ENCODE measurements at places on chromosomes 2 and 18.
A peak's percentile ranks its signal among the peaks of the same experiment; 100 is the strongest.

DNA sequence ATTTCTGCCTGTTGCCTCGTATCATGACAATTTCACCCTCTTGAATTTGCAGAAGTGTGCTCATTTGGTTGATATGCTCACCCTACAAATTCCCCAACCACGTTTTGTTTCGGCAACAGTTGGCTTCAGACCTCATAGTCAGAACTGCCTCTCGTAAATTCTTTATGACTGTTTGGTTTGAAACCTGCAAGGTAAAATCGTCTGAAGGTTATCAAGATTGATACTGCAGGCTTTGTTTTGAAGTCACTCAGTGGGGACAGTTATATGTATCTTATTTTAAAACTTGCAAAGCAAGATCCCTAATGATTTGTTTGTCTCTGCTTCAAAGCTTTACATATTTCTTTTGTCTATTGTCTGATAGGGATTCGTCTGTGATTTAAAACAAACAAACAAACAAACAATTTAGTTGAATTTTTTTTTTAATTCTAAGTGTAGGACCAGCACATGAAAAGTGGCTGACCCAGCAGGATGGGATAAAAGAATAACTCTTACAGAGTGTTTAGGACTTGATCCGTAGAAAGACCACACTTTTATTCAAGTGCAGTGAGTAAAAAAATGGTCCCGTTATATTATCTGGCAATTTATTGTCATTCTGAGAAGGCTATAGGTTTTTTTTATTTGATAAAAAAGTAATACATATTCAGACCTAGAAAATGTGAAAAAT is 45.7 kb upstream of the MYCN start:
- DNase-seq: no peak

GRCh38 chr2:2830576-2830975 is 499.5 kb upstream of the MYT1L start:
- DNase-seq: no peak

GRCh38 chr2:53053937-53054336 is 713.7 kb upstream of the CHAC2 start:
- no peak for DNase-seq

- no peak for DNase-seq
Measured at GRCh38 chr2:158486970-158487325, 30.2 kb downstream of the PKP4 start.

DNA sequence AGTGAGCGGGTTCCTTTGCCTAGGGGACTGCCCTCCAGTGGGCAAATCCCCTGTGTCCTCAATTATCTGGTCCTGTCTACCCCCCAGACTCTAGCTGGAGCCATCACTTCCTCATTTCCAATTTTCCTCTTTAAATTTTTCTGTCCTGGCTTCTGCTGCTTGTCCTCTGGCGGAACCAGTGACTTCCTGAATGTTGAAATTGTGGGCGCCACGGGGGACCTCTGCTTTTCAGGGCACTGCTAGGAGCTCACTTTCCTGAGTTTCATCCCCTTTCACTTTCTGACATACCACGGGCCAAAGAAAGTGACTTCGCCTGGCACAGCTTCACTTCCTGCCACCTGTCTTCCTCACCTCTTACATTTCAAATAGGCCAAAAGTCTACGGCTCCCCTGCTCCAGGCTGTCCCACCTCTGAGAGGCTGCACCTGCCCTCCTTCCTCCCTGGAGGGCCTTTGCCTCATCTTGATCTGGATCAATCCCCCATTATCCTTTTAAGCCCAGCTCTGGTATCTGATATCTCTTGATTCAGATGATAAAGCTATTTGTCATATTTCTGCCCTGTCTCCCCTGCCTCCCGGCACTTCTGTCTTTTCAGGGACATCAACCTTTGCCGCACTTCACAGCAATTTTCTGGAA is 1.4 kb upstream of the MARCO start:
- DNase-seq: peak; percentile 21

DNA sequence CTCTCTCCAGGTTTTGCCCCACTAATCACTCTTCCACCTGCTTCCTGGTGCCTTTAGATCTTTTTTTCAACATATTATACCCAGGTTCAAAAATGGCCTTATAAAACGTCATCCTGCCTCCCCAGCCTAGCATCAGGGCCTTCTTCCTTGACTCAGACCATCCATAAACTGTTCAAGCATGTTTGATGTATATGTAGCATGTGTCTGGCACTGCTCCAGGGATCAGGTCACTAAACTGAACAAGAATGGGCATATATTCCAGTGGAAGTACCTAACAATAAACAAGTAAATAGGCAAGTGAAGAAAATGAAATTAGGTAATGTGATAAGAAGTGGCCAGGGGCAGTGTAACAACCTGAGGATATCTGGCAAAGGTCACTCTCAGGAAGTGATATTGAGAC is 141.2 kb downstream of the TRIB2 start:
- DNase-seq: no peak

DNA sequence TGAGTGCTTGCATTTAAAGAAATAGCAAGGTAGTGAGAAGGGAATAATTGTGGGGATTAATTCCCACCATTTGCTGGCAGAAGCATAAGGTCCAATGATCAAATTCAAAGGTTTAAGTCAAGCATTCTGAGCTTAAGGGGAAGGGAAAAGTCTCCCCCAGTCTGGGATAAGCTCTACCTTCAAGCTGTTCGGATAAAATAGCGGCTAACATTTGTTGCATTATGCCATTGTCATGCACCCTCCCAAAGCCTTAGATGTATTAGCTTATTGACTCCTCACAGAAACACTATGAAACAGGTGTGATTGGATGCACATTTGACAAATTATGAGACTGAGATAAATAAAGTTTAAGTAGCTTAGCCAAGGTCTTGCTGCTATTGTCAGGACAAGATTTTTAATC is 52.2 kb upstream of the TGIF1 start:
- DNase-seq: no peak

GRCh38 chr18:49944663-49945062 is 131.3 kb upstream of the ACAA2 start:
- no peak for DNase-seq

- DNase-seq: peak; percentile 96
Measured at GRCh38 chr2:46988733-46989481, 73.3 kb upstream of the MCFD2 start.

GRCh38 chr18:67735506-67735905 is 219.0 kb upstream of the DSEL start:
- DNase-seq: no peak

DNA sequence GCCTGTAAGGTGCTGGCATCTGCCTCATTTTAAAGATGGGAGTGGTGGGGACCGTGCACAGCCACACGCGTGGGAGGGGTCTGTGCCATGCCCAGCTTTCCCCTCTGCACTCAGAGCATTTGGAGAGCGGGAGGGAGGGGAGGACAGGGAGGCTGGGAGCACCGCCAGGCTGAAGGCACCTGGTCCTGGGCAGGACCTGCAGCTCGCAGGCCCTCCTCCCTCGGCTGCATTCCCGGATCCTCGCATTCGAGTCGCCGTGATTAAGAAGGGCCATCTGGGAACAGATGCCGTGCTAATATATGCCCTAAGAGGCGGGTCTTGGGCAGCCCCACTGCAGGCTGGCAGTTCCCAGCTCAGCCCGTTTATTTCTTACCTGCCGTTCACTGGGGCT is 84.0 kb downstream of the PTGR3 start:
- no peak for DNase-seq

GRCh38 chr2:29042561-29043075 is 31.7 kb downstream of the PCARE start:
- no peak for DNase-seq

DNA sequence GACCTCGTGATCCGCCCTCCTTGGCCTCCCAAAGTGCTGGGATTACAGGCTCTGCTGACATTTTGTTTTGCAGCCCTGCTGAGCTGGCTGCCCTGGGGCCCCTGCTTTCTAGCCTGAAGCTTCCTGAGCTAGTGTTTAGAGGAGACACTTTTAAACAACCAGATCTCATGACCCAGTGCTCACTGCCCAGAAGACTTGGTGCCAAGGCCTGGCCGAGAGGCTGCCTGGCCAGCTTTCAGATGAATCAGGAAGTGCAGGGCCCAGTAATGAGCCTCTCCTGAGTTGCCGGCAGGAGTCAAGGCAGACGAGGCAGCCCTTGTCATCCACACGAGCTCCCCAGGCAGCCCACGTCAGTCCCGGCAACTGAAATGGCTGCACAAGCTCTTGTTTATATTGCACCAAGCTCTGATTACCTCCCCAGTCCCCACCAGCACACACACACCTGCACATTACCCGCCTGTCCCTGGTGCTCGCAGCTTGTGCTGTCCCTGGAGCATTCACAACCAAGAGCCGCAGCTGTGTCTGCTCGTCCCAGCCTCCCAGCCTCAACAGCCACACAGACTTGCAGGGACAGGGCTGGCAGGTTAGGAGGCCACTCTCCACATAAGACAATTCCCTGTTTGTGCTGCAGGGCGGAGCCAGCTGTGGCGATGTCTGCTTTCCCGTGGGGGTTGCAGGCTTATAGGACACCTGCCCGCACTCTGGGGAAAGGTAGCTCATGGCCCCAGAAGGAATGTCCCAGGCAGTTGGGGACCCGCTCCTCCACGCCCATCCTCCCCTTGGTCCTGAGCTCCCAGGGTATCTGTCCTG is 331.2 kb upstream of the MYT1L start:
- DNase-seq: peak; percentile 54

DNA sequence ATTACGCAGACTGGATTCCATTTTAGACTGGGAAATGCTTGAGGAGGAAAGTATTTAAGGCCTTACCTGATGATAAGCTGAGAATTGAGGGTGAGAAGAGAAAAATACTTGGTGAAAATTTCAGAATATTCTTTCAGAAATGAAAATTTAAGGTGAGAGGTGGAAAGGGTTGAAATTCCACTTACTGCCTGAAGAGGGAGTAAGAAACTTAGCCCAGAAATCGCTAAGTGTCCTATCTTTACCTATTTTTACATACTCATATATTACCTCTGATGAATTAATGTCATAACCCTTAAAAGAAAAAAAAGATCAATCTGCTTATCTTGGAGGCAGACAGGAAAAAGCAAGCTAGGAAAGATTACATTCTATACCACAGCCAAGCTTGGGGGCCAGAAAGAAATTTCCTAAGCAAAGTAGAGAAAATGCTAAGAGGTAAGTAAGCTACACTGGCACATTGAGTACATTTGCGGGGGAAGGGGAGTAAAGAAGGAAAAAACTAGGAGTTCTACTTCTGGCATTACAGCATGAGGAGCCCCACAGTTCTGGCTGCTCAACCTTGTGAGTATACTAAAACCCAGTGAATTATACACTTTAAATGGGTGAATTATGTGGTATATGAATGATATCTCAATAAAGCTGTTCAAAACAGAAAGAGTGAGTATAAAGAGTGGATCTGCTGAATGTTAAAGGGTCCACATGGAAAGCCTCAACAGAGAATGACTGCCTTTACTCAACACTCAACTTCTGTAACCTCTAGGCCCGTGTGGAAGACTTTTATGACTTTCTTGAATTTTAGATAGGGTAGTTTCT is 33.8 kb downstream of the SMC6 start:
- no peak for DNase-seq

DNA sequence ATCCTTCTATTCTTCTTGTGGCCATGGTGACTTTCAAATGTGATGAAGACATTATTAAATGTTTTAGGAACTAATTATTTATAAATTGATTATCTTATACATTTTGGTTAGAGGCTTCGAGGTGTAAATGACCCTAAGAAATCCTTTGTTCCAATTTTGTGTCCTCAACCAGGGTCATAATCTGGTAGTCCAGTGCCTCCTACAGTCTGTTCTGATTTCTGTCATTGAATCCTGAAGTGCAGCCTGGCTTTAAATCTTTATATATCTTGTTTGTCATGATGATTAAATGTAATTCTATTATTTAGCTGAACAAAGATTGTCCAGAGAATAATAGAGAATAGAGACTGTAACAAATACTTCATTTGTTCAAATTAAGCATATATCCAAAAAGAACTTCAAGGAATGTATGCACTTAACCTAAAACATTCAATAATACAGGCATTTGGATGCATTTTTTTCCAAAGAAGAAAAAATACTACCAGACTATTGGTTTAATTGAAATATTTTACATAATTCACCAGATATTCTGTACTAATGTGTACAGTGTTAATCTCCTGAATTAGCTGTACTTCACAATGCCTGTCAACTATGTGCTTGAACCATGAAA is 89.8 kb downstream of the PRPF40A start:
- peak; percentile 56 for DNase-seq

GRCh38 chr2:25377822-25378421 is 36.2 kb upstream of the DNMT3A start:
- no peak for DNase-seq

GRCh38 chr2:84906108-84906899 is 848 bp downstream of the TMSB10 start:
- no peak for DNase-seq

DNA sequence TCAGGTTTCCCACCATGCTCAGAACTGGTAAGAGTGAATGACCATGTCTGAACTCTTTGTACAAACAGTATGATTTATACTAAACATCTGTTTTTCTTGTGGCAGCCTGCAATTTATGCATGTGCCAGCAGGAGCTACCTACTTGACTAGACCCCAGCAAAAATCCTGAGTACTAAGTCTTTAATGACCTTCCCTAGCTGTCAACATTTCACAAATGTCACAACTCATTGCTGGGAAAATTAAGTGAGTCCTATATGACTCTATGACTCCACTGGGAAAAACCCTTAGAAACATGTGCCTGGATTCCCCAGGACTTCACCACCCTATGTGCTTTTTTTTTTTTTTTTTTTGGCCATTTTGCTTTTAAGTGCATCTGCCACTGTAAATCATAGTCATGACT is 1225.8 kb downstream of the SUCLG1 start:
- no peak for DNase-seq

GRCh38 chr2:181790716-181791649 is 100.5 kb upstream of the ITPRID2 start:
- DNase-seq: no peak

GRCh38 chr2:222268311-222268990 is 30.3 kb downstream of the PAX3 start:
- DNase-seq: no peak

DNA sequence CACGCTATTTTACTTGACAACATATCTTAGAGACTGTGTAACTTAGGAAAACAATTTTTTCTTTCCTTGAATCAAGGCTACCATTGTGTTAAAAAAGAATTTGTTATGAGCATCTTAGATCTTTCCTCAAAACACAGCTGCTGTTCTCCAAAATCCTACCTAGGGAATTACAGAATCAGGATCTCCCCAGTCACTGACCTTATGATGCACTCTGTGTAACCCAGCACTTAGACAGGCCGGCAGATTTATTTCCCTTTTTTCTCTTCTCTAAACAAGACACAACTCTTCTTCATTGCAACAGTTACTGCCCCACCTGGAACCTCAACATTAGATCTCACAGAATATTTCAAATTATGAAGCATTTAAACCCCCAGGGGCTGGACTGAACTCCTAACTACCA is 13.5 kb upstream of the C2orf15 start:
- no peak for DNase-seq

Data from putamen (tissue), 1 donor.